ENCODE measurements at places on chromosomes 7 and 10.
A peak's percentile ranks its signal among the peaks of the same experiment; 100 is the strongest.

DNA sequence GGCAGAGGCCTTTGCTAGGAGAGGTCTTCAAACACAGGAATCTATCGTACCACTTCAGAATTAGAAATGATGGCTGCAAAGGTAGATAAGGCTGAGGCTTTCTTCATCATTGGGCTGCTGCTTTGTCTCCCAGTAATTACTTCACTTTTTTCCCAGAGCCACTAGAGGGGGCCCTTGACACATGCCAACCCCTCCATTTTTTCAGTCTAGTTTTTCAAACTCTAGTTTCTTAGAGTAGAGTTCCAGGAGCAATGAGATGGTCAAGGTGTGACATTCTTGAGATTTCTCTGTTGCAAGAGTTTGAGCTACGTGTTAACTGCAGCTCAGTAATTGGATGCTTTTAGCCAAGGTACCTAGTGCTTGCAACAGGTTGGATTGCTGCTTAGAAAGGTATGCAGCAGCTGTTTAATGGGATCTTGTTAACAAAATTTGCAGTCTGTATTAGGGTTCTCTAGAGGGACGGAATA is 33.8 kb upstream of the RBM20 start:
- DNase-seq: peak; percentile 49

GRCh38 chr7:109694149-109695071 is 1124.7 kb downstream of the DNAJB9 start:
- no peak for DNase-seq

DNA sequence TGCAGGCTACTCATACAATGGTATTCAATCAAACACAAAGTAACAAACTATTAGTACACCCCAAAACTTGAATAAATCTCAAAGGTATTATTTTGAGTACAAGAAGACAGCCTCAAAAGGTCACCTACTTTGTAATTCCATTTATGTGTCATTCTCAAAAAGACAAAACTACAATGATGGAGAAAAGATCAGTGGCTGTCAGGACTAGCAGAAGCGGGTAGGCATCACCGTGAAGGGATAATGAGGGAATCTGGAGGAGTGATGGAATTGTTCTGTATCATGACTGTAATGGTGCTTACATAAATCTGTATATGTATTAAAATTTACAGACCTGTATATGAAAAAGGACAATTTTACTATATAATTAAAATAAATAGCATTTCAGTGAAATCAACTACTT is 37.0 kb downstream of the COG5 start:
- DNase-seq: no peak

GRCh38 chr10:114795039-114795438 is 26.5 kb upstream of the FHIP2A start:
- DNase-seq: no peak

DNA sequence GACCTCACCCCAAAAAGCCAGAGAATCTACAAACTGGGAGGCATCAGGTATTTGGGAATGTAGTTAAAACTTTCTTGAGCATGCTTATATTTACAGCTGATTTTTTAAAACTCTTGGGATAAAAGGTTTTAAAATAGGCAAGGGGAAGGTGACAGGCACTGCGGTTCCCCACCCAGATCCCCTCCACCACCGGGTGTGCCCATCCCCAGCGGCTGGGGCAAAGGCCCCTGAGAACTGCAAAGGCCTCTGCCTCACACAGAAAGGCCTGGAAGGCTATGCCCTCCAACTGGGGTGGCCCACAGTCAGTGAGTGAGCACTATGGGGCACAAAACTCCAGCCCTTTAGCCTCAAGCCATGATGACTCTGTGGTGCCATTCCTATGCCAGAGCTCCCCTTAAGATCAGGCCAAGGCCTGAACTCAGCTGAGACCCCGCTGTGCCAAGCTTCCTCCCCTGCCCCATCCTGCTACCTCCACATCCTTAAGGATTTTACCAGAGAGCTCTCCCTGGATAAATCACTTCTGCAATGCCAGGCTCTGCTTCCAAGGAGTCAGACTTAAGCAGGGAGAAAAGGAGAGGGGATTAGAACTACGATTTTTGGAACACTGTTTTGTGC is 299.1 kb downstream of the GRID1 start:
- no peak for DNase-seq

DNA sequence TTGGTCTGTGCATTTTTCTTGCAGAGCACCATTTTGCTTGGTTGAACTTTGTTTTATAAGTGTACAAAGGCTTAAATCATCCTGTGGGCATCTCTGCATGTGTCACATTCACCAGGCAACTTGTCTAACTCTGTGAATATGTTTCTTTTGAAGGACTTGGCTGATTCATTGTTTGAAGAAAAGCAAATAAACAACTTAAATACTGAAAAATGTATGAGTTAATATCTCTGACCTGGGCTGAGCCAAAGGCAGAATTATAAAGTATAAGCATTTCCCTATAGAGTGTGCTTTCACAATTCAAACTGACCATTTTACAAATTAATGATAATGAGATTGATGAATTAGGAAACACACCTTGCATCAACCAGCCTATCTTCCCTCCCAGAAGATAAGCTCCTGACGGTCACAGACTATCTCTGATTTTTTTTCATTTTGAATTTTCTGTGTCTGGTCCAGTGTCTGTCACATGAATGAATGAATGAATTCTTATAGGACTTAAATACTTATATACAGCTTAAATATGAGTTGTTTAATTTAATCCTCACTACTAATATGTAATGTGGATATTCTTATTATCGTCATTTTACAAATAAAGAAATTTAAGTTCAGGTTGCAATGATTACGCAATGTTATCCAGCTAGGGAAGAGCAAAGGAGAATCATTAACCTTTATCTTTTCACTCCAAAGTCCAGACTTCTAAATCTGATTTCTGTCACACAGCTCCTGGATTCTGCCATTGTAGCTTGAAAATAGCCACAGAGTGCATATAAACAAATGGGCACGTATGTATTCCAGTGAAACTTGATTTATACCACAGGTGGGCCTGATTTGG is 182.0 kb upstream of the PHYHIPL start:
- DNase-seq: no peak

DNA sequence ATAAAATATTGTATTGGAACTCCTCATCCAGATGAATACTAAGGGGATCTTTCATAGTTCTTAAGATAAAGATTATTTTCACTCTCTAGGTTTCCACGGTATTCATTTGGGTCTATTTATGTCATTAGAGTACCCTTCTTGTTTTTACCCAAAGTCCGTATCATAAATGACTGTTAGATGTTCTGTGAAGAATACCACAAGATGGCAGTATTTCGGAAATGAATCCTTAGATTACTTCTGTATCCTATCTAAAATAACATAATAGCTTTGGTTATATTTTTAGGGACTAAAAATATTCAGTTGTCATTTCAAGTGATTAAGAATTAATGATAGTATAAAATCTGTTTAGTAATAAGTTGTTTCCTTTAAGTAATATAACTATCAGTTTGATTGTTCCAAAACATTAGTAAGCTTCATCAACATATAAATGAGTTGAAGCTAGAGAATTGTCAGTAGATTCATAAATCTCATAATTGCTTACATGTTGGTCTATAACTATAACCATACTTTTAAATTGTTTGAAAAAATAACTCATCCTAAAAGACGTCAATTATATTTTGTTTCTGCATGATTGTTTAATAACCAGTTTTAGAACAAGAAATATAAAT is 337.5 kb upstream of the KCND2 start:
- DNase-seq: no peak

- no peak for DNase-seq
Measured at GRCh38 chr10:118020365-118020764, 26.4 kb downstream of the RAB11FIP2 start.

DNA sequence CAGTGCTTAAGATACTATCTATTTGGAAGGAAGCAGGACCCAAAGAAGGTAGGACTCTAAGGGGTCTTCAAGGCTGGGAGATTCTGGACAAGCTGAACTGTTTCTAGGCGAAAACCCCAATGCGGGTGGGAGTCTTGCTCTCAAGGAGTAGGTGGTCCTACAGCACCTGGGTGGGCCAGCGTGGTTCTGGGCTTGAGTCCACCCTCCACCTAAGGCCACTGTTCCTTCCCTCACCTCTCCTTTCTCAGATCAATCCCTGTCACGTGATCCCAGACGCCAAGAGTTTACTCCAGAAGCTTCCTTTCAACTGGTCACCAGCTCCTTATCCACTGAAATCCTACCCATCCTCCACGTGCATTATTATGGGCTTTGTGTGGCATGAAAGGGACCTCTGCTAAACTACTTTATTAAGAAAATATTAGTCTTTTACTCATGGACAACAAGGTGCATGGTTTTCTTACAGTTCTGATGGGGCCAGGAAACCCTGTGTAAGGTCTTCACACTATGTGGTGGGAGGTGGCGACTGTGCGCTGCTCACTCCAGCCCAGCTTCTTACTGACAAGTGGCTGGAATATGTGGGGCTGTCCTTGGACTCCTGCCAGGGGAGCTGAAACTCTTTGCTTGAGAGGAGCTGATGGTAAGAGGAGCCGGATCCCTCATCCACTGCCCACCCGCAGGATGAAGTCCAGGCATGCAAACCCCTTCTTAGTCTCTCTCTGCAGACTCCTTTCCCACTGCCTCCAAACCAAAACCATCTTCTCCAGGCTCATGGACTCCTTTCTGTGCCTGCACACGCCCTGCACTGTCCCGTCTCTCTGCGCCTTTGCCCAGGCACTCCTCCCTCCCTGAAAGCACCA is 1.6 kb downstream of the ZNF746 start:
- DNase-seq: no peak

GRCh38 chr10:133381036-133381435 is 2.0 kb downstream of the PAOX start:
- DNase-seq: no peak

GRCh38 chr7:24864214-24864817 is 107.1 kb upstream of the GSDME start:
- no peak for DNase-seq

DNA sequence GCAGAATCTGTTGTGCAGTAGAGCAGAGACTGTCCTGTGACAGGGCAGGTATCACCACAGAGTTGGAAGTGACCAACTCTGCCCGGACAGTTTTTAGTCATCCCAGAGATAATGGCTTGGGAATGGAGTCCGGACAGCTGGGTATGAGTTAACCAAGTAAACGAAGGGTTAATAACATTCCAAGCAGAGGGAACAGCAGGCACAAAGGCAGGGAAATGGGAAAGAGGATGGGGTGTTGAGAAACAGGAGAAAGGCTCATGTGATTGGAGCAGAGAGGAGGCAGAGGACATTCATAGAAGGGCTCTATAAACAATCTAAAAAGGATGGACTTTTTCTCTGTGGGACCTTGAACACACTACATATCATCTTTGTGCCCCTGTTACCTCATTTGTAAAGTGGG is 132.2 kb upstream of the YAE1 start:
- no peak for DNase-seq

- DNase-seq: no peak
Measured at GRCh38 chr7:45242698-45243097, 85.1 kb downstream of the RAMP3 start.

All from stimulated activated CD4-positive, alpha-beta T cell treated with anti-CD3 and anti-CD28 coated beads, TNF-alpha, amount 100 ng/mL, for 48 hours (primary cell).